Activated CD4-positive, alpha-beta T cell treated with anti-CD3 and anti-CD28 coated beads, Interleukin-2, Interleukin-4, amounts not matched to agents 100 ng/mL and 50 ng/mL, durations not matched to agents 16 hours and 8 hours (primary cell): ENCODE measurements at places on chromosomes 3 and 15.

DNA sequence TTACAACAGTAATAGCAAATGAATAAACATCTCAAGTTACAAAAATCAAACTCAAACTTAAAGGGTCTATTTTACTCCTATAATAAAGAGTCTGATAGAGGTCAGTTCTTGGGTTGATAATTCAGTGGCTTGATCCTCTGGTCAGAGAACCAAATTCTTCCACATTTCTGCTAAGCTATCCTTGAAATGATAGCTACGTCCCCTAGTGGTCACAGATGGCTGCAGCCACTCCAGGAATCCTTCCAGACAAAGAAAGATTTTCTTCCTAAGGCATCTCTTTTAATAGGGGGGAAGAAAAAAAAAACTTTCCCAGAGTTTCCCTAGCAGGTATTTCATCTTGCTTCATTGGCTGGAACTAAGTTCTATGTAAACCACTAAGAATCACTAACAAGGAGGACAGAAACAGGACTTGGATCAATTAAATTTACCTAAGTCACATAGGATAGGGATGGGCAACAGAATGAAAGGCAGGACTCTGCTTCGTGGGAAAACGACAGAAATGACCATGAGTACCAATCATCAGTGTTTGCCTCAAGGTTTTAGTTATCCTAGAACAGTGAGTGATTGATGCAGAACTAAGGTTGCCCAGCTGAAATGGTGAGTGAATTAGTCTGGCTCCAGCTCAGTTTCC is 160.7 kb downstream of the STAC start:
- no peak for DNase-seq

- DNase-seq = no peak
Observed at GRCh38 chr3:8911781-8912180, 51.5 kb downstream of the RAD18 start.

DNA sequence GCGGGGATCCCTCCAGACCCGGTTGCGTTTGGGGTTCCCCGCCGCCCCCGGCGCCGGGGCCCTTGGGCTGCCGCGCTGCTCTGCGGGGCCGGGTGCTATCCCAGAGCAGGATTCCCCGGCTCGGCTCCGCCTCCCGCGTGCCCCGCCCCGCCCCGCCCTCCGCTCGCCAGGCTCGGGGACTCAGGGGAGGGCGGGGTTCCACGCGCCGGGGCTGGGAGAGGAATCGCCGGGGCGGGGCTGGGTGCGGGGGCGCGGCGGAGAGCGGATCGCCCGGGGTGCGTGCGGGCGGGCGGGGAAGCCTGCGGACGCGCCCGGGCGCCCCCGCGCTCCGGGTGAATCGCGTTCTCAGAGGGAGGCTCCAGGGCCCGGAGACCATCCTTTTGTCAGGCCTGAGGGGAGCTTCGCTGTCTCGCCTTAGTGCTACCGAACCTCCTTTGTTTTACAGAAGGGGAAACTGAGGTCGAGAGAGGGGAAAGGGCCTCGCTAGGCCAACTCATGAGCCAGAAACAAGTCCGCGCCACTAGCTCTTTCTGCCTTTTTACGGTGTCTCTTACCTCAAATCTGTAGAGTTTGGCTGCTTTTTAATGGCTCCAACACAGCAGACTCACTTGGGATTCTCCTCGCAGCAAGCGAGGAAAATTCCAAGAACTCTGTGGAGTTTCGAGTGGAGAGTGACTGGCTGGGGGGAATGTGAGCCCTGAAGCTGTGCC is at the start of gene TMEM158:
Gene TMEM158, minus strand, starts transcription at position 82 of the 710 bp plus-strand sequence. CDS start 260 bp downstream, outside the sequence.
- peak; percentile 67 for DNase-seq

DNA sequence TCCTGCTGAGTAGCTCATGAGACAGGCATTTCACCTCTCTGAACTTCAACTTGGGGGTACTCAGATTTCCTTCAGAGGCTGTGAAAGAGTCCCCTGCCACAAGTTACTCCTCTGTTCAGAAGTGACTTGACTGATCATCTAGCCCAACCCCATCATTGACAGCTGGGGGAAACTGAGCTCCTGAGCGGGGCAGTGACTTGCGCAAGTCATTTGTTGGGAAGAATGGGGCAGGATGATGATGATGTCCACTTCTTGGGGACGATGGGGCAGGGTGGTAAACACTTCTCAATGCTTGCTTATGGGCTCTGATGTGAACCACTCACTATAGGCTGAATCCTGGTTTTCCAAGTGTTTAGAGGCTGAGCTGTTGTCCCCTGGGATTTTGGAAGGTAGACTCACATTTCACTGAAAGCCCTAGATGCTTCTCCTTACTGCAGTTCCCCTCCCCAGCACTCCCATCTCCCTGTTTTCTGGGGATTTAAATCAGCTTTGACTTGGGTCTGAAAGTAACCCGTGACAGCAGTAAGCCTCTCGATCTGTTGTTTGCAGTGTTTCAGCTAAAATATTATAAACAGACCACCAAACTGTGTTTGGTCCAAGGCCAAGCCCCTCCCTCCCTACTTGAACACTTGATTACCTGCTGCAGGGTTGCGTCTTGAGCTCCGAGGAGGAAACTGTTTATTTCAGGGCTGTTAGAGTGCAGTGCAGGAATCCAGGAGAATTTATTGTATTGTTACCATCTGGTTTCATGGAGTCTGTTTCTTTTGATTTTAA is 25.1 kb downstream of the SMAD3 start:
- no peak for DNase-seq

DNA sequence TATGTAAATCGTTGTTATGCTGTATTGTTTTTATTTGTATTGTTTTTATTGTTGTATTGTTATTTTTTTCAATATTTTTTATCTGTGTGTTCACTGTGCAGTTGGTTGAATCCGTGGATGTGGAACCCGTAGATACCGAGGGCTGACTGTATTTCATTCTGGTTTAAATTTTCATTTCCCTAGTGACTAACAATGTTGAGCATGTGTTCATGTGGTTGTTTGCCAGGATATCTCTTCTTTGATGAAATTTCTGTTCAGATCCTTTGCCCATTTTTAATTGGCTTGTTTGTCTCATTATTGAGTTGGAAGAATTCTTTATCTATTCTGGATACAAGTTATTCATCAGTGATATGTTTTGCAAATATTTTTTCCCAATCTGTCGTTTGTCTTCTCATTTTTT is 29.7 kb downstream of the STOML1 start:
- no peak for DNase-seq

DNA sequence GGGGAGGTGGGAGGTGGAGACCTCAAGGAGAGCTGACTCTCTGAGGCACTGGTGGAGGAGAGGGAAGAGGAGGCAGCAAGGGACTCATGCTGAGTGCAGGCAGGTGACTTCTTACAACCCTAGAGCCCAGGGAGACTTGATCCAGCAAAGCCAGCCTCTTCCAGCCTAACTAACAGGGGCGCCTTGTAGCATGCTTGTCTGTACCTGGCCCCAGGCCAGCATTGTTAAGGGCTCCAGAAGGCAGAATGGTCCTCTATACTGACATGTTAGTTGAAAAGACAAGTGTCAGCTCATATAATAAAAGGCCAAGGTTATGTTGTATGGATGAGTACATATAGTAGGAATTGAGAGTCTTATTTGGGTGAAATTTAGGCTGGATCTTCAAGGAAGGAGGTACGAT is 65.4 kb downstream of the CHDH start:
- no peak for DNase-seq

DNA sequence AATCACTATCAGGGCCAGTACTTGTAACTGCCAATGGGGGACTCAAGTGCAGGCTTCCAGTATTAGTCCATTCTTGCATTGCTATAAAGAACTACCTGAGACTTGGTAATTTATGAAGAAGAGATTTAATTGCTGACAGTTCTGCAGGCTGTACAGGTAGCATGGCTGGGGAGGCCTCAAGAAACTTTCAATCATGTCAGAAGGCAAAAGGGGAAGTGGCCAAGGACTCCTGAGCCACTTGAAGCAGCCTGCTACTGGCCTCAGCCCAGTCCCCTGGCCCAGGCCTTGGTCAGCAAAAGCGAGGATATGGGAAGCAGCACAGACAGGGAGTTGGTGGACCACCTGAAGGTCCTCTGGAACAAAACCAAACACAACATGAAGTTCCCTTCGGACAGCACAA is 29.2 kb upstream of the OR5K1 start:
- DNase-seq = no peak

GRCh38 chr3:10383850-10384248 is 62.9 kb upstream of the SEC13 start:
- no peak for DNase-seq
